T-cell (primary cell): ENCODE measurements at places on chromosomes 12 and 14. TPM values are rescaled to one million over a fixed set of nuclear protein-coding genes. Genes with fewer than 3 reads are reported as not detected.

The SYNDIG1L gene
- total RNA-seq = not detected

The PRIM1 gene
- total RNA-seq = 22.2 TPM

The ENDOU gene
- not detected for total RNA-seq

The KIF26A gene
- 0.73 TPM for total RNA-seq

DNA sequence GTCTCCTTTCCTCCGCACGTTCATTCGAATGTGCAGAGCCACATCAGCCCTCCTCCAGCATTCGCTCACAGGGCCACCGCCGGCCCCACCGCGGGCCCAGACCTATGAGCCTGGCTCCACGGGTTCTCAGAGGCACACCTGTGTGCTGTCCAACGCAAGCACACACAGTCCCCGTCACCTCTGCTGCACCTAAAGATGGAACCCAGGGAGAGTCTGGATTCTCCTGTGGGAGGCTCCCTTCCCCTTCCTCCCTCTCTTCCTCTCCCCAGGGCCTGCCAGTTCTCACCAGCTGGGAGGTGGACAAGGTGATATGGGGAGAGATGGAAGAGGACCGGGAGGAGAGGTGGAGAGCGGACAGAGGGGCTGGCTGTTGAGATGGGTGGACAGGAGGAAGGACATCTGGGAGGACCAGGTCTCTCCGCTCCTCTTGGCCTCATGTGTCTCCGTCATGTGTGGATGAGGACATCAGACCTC, 4.9 kb upstream of the AQP6 start:
- no peak for DNase-seq

DNA sequence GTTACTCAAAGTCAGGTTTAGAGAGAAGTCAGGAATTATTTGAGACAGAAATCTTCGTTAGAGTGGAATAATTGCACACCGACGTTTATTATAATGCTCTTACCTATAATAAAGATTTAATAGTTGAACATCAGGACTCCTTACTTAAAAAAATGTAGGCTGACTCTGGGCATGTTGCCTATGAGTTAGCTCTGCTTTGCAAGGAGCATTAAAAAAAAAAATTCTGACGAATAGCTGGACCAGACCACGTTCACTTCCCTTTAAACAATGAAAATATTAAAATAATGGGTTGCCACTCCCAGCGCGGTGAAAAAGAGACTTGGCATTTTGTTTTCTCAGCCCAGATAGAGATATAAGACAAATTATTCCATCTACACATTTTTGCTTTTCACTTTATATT, 574 bp upstream of the FANCM start:
- DNase-seq = no peak
